Uterus (tissue), 4 donors: ENCODE measurements at places on chromosomes 12 and 14.

DNA sequence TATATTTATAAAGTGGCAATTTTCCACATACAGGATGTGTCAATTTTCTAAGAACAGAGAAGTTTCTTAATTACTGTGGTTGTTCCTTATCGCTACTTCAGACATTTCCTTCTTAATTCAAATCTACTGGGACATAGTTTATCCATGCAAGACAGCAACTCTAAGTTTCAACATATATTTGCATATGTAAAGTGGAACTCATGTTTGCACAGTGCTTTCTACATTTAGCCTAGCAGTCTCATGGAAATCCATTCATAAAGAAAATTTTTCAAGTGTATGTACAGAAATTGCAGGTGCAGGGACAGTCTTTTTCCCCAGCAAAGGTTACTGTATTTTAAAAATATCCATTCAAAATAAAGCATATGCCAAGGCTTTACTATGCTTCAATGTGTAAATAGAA, 956.7 kb upstream of the SEL1L start:
- no peak for DNase-seq

- DNase-seq = no peak
Measured at GRCh38 chr14:103073367-103073875, 10.6 kb upstream of the LBHD2 start.

GRCh38 chr14:35883677-35884293, 57.6 kb downstream of the BRMS1L start:
- no peak for DNase-seq

- no peak for DNase-seq
Measured at GRCh38 chr14:70254476-70254961, 65.8 kb upstream of the SLC8A3 start.

DNA sequence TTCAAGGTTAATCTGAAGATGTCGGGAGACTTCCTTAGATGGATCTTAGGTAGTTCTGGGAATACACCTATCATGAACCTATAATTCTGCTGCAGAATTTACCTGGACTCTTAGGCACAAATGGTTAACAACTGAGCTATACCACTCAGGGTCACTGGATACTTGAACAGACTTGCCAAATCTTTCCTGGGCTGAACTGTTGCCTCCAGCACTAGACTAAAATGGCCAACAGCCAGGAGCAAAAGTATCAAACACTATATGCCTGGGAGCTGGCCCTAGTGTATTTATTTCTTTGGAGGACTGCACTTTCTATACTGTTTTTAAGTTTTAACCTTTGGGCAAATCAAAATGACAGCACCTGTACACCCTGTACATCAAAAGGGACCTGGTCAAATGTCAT, 252.8 kb downstream of the TMEM117 start:
- no peak for DNase-seq

GRCh38 chr12:79552192-79552591, 138.6 kb downstream of the PAWR start:
- DNase-seq = no peak

GRCh38 chr12:120720234-120720986, 5.2 kb upstream of the ACADS start:
- no peak for DNase-seq

DNA sequence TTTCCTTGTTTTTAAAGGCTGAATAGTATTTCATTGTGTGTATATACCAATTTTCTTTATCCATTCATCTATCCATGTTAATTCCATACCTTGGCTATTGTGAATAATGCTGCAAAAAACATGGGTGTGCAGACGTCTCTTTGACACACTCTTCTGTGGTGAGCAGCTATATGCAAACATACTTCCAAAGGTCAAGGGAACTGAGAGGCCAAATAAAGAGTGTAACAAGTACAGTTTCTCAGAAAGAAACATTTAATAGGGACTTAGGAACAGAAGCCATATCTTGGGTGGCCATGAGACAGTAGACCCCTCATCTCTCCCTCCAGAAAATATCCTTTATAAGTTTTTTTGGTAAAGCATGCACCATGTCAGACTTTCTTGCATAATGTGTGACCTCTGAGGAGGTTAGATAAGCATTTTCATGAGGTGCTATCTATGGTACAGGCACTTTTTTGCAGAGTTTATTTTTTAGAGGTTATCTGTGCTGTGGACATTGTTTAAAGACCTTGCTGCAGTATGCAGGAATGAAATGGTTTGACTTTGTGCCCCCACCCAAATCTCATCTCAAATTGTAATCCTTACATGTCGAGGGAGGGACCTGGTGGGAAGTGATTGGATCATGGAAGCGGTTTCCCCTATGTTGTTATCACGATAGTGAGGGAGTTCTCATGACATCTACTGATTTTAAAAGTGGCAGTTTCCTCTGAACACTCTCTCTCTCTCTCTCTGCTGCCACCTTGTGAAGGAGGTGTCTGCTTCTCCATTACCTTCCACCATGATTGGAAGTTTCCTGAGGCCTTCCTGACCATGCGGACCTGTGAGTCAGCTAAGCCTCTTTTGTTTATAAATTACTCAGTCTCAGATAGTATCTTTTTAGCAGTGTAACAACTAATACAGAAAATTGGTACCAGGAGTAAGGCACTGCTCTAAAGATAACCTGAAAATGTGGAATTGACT, 1202.3 kb downstream of the GALC start:
- DNase-seq = no peak
